ENCODE measurements at places on chromosomes 1 and 21.

GRCh38 chr1:64309431-64309831 is 106.0 kb downstream of the UBE2U start:
- no peak for DNase-seq

- peak; percentile 10 for DNase-seq
Observed at GRCh38 chr1:3999941-4000735, 100.1 kb upstream of the C1orf174 start.

DNA sequence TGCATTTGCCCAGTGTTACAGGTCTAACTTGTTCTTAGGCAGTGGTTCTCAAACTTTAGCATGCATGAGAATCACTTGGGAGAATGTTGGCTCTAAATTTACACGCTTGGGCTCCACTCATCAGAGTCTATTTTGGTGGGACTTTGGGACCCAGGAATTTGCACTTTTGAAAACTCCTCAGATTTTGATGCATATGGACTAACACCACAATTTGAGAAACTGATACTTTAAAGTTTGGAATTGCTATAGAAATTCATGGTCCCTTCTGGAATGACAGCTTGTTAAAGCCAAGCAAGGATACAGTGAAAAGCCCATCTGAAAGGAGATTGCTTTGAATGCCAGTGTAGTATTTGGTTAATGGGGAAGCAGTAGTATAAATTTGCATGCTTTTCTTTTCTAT is 31.5 kb downstream of the GPR52 start:
- no peak for DNase-seq

DNA sequence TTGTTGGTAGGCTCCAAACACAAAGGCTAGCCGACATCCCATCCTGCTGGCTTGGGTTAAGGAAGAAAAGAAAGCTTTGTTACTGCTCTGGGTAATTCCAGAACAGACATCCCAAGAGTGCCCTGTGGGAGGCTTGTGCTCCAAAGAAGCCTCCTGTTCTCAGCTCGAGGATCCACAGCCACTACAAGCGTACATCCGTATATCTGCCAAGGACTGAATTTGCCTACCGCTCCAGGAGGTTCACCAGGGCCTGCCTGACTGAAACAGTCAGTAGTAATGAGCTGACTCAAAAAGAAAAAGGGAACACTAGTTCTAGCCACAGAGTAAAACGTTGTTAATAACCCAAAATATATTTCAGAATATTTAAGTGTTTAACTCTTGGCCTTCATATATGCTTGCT is 24.8 kb upstream of the MUTYH start:
- no peak for DNase-seq

- DNase-seq = no peak
Observed at GRCh38 chr1:65691972-65692371, 100.7 kb upstream of the PDE4B start.

DNA sequence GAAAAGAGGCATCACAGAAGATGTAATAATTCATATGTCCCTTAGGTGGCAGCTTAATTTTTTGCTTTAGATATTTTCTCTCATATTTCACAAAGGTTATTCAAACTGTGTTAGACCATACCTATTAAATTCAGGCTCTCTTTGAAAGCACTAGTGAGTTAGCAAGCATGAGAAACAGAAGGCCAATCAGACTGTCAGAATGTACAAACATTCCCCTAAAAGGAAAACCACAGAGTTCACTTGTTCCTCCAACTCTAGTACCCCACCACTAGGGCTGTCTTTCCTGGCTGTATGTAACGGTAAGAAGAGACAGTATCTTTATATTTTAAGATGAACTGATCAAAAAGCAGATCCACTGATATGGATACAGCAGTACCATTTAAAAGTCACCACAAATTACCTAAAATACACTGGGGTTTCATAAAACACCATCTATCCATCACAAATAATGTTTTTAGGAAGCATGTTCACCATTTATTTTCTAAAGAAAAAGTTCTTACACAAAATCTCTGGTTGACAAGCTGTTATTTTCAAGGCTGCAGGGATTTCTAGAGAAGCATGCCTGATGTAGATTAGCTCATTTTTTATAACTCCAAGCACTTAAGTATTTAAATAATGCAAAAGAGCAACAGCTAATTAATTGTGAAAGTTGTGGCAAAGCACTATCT is 1.8 kb downstream of the ARPC5 start:
- DNase-seq = no peak

- DNase-seq = no peak
Observed at GRCh38 chr1:186575348-186575747, 104.9 kb downstream of the PTGS2 start.

DNA sequence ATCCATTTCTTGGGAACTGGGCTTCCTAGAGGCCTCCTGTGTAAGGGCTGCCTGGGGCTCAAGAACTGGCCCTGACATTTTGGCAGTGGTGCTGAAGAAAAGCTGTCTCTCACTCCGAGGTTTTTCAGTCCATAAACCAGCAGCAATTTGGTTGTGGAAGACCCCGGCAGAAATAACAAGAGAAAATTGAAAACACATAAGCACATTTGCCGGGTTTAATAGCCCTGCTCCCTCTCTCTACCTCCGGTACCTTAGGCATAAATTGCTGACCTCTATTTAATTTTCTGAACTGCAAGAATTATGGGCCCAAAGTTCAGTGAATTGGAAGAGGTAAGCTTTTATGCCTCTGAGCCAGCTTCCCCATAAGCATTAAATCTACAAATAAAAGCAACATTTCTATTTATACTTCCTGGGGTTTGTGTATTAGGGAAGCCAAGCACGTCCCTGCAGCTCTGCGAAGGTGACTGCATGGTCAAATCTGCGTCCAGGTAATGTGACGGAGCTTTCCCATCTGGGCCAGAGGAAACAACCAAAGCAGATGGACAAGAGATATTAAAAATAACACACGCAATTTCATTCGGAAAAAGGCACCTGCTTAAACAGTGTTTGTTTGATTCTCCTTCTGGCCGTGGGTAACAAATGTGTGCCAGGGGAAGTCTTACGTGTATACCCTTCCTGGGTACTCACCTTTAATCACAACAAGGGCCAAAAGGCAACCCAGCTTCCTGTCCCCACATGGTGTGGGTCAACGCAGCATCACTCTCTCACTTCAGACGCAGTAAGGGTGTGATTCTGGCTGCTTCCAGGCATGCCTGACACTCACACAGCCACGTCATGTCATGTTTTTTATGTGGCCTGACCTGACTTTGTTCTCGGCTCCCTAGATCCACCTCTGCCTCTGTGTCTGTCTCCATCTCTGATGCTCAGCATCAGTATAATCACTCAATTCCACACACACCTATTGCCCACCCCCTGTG is 69.2 kb downstream of the PAPPA2 start:
- DNase-seq = no peak

DNA sequence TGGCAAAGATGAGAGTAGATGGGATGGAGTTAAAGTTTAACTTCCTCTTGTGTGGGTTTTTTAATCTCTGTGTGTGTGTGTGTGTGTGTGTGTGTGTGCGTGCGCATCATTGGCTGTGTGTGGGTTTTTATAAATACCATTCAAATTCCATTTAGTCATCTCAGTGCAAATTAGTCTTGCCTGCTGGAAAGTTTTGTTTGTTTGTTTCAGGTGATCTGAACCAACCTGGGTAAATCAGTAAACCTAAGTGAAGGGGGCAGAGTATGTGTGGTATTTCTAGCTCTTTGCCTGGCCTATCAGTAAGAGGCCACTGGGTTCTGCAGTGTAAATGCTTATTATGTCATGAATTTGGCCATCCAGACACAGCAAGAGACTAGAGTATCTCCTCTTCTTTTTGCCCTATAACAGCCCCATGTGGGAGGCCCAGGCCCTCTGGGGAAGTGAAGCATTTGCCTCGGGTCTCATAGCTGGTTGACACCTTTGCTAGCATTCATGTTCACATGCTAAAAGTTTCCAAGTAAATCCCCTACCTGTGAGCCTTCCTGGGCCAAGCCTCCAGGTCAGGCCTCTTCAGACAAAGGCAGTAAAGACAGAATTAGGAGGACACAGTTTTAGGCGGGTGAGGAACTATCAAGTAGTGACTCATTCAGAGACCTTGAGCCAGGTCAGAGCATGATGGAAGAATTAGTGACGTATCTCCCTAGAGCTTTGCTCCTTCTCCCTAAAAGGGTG is 14.7 kb downstream of the INTS3 start:
- DNase-seq = no peak

- DNase-seq = no peak
Observed at GRCh38 chr1:227937838-227938145, 9.9 kb downstream of the WNT9A start.

GRCh38 chr1:25095635-25096200 is 136.6 kb downstream of the SYF2 start:
- no peak for DNase-seq

All from CD4-positive, alpha-beta T cell treated with Interleukin-15 for 1 hour (primary cell).